ENCODE measurements at places on chromosomes 16 and 17. TPM values are rescaled to one million over a fixed set of nuclear protein-coding genes. Genes with fewer than 3 reads are reported as not detected.

Gene TNFRSF17
- not detected for total RNA-seq

Gene MYH8
- not detected for total RNA-seq

DNA sequence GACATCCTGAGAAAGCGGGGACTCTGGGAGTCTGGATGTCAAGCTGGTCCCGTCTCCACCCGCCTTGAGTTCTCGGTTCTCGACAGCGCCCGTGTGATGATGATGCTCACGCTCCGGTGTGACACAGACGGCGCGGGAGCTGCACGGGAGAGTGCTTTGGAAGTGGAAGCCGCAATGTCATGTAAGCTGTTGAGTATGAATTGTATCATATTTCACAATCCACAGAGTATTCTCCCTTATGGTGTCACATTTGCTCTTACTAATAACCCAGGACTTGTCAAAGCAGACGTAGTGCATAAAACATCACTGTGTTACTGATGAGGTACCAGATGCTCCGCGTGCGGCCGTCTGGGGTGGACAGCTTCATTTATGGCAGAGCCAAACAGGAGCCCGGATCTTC, 217.5 kb upstream of the CHMP6 start:
- DNase-seq, result no peak

GRCh38 chr16:82203198-82203597, 33.2 kb upstream of the MPHOSPH6 start:
- no peak for DNase-seq

GRCh38 chr16:74862743-74863244, 88.2 kb upstream of the FA2H start:
- no peak for DNase-seq
